Uterus (tissue), 4 donors: ENCODE measurements at places on chromosomes 2 and 18.

DNA sequence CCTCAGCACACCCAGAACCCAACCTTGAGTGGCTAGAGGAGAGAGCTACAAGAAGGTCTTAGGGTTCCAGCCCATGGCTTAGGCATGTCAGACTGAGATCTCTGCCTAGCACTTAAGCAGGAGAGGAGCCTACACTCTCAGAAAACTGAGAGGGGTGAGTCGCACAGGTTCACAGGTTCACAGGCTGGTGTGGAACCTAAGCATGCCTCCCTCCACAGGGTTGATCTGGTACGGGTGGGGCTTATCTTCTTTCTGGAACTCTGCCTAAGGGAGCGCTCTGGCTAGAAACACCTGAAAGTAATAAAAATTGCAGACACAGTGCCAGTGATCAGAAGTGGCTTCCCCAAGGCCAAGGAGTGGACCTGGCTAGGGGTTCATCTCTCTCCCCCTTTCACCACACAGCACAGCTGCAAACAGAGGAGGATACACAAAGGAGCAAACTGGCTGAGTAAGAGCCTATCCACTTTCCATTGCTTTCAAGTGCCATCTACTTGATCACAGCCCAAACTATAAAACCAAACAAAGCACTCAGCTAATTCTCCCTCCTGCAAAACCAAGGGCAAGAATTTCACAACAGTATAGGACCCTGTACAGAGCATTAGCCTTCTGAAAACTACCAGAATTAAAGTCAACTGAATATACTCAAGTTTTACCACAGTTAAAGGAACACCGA, 481.9 kb upstream of the SETBP1 start:
- no peak for DNase-seq

DNA sequence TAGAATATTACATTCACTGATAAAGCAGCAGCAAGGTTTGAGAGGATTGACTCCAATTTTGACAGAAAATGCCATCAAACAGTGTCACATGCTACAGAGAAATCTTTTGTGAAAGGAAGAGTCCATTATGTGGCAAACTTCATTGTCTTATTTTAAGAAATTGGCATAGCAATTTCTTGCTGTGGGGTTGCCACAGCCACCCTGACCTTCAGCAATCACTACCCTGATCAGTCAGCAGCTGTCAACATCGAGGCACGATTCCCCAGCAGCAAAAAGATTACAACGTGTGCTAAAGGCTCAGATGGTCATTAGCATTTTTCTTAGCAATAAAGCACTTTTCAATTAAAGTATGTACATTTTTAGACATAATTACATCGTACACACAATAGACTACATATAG, 74.7 kb downstream of the PRKCE start:
- no peak for DNase-seq

DNA sequence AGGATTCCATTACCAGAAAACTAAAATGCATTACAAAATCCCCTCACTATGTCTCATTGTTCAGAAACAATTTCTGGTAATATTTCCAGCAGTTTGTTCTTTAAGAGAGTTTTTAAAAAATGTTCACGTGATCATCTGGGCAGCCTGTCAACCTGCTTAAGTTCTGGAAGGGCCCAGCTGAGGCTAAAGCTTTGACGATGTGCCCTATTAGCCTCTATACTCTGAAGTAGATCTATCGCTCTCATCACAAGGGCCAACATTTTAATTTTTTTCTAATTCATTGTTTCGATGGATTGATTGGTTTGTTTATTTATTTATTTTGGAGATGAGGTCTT, 205.8 kb downstream of the PRKCE start:
- DNase-seq = no peak

DNA sequence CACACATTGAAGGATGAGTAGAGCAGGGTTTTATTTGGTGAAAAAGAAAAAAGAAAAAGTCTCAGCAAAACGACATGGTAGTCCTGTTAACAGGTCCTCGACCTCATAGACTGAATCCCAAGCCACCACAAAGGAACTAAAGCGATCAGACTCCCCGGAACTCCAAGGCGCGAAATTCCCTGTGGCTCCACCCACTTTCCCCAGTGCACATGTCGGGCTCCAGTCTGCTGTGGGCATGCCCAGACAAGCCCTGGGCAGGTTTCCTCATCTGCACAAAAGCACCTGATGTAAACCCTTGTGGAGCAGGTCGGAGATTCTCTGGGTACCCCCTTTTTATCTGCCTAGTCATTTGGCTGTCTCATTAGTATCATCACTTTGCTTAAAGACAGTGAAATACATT, 170.7 kb upstream of the FSIP2 start:
- DNase-seq = no peak

GRCh38 chr2:137865954-137866540, 98.2 kb upstream of the HNMT start:
- DNase-seq = no peak

- no peak for DNase-seq
Observed at GRCh38 chr2:180184506-180184905, 177.4 kb upstream of the CWC22 start.

DNA sequence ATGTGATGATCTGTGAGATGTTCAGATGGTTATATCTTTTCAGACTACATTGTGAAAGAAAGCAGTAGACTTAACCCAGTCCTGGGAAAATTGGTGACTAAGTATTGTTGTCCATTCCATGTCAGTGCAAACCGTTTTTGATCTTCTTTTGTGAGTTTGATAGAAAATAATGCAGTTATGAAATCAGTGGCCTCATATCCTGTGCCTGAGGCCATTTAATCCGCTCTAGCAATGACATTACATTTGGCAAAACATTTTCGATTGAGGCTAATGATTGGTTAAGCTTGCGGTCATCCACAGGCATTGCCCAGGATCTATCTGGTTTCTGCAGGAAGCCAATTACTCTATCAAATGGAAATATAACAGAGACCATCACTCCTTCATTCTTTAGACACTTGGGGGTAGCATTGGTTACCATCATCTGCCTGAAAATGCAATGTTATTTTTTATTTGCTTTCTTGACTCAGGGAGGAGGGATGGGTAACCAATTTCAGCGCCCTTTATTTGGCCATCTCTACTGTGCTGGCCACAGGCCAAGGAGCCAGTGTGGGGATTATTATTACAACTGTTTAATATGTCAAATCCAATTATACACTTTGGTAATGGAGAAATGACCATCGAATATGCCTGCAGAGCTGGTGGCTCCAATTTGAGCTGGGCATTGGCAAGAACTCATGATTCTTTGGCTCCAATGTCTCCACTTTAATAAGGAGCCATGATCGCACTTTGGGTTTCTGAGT, 33.6 kb downstream of the TRIB2 start:
- no peak for DNase-seq

DNA sequence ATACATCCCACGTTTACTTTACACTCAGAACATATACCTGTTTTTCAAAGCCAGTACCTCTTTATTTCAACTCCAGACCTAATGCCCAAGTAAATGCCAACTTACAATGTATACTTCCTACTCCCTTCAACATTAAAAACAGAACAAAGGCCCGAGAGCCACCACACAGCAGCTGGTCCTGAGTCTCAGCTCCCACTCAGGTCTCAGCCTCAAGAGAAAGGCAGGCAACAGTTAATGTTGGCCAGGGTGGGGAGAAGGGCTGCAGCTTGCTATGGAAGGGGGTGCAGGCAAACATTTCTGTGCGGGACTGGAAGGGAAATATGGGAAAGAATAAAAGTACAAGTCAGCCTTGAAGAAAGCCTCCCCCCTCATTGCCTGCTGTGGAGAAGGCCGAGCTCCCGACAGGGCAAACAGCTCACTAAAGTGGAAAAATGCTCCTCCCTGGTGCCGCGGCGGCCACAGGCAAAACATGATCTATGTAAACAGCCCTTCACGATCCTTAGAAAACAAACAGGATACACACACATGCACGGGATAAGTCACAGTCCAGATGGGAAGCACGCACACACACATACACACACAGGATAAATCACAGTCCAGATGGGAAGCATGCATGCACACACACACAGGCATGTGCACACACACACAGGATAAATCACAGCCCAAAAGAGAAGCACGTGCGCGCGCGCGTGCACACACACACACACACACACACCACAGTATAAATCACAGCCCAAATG, 67.4 kb downstream of the ADNP2 start:
- DNase-seq = no peak

GRCh38 chr2:87403893-87404175, 344.1 kb upstream of the PLGLB2 start:
- DNase-seq = no peak

- no peak for DNase-seq
Observed at GRCh38 chr2:86807133-86807467, 16.4 kb upstream of the CD8A start.

GRCh38 chr2:177268901-177269300, 4.4 kb upstream of the NFE2L2 start:
- DNase-seq = no peak

DNA sequence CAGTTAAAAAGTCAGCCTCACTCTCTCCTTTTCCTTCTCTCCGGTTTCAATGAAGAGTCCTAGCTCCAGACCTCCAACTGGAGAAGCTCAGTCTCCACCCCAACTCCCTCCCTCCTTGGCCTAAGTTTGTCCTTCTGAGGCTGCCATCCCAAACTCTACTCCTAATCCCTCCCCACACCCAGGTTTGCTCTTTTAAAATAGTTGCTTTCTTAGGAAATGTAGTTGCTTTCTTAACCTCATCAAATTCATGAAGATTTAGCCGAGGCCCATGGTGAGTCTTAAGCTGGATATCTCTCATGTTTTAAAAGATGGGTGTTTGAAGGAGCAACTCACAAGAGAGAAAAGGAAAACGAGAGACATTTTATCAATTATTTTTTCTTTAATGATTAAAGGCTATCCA, 937 bp upstream of the LANCL1 start:
- peak; percentile 30 for DNase-seq

GRCh38 chr2:111667542-111668273, 216.3 kb downstream of the ANAPC1 start:
- peak; percentile 26 for DNase-seq

DNA sequence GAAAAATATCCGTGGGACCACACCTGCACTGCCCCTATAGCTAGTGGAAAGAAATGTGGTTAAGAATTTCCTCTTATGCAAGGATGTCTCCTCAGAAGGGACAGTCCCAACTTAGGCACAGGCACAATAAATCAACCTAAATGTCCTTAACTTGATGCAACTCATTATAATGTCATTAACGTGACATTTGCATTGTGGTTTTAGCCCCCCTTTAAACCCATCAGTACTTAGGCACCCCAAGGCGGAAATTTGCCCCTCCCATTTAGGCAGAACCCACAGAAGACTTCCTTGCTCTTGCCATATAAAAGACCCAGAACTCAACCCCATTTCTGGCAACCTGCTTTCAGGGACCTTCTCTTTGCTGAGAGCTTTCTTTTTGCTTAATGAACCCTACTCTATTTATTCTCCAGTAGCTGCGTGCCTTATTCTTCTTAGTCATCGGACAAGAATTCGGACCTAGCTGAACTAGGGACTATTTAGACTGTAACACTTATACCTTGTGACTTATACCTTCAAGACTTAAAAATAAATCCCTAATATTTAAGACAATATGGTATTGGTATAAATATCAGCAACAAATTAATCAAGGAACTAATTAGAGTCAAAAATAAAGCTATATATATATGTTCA, 1281.6 kb upstream of the TMEFF2 start:
- DNase-seq = no peak

DNA sequence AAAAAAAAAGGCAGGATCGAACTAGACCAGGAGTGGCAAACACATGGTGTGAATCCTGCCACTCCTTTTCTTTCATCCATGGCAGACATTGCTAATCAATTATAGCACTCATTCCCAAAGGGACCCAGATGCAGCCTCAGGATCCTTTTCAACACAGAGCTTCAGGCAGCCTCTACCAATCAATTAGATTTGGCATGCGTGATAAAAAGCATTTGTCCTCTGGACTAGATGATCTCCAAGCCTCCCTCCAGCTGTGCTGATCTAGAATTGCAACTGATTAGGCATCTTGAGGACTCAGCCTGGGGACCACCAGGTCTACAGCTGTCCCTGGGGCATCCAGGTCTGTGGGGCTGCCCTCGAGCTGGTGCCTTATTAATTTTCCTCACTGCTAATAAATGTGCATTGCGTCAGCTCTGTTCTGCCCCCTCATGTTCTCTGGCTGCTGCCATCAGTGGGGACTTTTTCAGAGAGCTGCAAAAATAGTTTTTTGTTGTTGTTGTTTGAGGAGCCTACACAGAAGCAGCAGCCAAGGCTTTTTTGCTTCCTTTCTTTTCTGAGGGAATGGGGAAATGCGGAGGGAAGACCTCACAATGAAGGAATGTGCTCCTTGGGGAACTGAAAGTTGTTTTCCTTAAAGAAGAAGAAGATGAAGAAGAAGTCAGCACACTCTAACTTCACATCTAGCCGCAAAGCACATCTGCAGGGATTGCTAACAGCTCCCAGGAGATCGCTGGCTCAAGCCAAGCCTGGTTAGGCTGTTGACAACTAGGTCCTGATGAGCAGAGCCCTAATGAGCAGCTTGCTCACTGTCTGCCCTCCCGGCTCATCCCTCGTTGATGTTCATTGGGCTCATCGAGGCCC, 8.8 kb upstream of the ATOH8 start:
- peak; percentile 68 for DNase-seq

GRCh38 chr2:231170055-231170454, 28.4 kb upstream of the ARMC9 start:
- no peak for DNase-seq

DNA sequence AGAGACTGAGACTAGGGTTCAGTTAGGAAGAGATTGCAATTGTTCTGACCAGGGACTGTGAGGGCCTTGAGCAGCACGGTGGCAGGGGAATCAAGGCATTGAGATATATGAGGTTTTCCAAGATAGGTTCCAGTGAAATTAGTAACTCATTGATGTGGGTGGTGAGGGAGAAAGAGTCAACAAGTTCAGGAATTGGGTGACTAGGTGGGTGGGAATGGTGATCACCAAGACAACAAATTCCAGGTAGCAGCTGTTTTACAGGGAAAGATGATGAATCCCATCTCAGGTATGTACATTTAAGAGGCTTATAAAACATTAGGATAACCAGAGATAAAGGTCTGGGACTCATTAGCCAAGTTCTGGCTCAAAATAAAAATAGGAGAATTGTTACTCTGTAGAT, 251.5 kb upstream of the MGAT5 start:
- no peak for DNase-seq

DNA sequence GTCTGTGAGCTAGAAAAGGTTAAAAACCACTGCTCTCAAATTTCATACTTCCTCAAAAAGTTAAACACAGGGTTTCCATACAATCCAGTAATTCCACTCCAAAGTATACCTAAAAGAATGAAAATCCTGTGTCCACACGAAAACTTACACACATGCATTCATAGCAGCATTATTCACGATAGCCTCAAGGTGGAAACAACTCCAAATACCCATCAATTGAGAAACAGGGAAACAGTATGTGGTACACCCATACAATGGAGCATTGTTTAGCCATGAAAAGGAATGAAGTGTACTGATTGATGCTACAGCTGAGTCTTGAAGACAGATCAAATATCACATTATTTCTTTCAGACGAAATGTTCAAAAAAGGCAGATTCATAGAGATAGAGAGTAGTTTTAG, 36.7 kb downstream of the UXS1 start:
- DNase-seq = no peak

- peak; percentile 42 for DNase-seq
Observed at GRCh38 chr2:200905618-200906296, 16.6 kb downstream of the NIF3L1 start.

- no peak for DNase-seq
Observed at GRCh38 chr2:173401716-173402326, 47.1 kb downstream of the CDCA7 start.

- DNase-seq = no peak
Observed at GRCh38 chr18:30625961-30626360, 416.6 kb downstream of the DSC3 start.

GRCh38 chr2:151657667-151658076, 76.6 kb downstream of the NEB start:
- DNase-seq = no peak
